ENCODE measurements at places on chromosomes 6 and 20.
A peak's percentile ranks its signal among the peaks of the same experiment; 100 is the strongest.

- no peak for DNase-seq
Observed at GRCh38 chr20:36818861-36819260, 45.3 kb upstream of the DSN1 start.

DNA sequence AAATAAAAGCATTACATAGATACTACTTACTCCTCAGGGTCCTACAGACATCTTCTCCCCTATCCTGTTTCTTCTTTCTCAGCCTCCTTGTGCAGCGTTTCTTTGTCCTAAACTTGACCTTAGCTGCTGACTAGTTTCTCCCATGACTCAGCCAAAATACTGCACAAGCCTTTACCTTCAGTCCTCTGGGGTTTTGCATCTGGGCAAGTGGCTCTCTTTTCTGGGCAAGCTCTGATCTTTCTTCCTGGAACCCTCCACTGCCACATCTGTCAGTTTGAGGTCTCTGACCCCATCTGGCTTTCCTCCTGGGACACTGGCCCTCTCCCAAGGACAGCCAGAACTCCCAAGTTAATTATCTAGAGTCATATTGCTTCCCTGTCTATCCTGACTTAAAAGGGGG lies 838.4 kb downstream of the DHX35 start:
- DNase-seq = peak; percentile 61

DNA sequence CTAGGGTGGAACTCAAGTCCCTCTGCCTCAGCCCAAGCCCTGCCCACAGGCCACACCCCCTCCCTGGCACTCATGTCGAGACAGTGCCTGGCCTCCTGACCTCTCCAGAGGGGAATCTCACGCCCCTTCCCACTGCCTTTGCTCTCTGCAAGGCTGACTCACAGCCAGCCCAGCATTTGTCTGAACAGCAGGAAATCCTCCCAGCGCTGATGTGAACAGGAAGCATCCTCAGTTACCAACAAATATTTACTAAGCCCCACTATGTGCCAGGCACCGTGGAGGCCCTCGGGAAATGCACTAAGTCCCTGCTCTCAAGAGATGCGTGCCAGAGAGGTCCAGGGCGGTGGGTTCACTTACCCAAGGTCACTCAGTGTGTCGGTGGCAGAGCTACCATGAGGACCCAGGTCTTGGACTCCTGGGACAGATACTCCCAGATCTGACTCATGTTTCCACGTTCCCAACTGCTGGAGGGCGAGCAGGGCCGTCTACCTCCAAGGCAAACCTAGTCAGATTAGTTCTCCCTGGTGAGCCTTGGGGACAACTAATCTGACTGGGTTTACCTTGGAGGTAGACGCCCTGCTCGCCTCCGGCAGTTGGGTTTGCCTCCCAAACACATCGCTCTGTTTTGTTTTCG lies 7.8 kb downstream of the ADA start:
- DNase-seq = peak; percentile 84

DNA sequence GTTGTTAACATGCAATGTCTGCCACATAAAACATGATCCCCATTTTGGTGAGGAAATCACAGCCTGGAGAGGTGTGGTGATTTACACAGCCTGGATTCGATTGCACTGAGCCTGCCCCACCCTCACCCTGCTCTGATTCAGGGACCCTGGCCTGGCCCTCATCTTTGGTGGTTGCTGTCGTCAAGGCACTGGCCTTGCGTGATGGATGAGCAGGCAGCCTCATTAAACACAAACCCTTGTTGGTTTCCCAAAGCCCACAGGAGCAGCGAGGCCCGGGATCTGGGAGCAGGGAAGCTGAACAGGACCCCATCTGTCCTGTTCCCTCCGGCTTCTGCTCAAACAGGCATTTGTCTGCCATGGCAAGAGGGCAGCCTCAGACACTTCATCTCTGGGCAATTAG lies 70.8 kb downstream of the CHMP4B start:
- no peak for DNase-seq
